ENCODE measurements at places on chromosomes 12 and 14.
A peak's percentile ranks its signal among the peaks of the same experiment; 100 is the strongest.

DNA sequence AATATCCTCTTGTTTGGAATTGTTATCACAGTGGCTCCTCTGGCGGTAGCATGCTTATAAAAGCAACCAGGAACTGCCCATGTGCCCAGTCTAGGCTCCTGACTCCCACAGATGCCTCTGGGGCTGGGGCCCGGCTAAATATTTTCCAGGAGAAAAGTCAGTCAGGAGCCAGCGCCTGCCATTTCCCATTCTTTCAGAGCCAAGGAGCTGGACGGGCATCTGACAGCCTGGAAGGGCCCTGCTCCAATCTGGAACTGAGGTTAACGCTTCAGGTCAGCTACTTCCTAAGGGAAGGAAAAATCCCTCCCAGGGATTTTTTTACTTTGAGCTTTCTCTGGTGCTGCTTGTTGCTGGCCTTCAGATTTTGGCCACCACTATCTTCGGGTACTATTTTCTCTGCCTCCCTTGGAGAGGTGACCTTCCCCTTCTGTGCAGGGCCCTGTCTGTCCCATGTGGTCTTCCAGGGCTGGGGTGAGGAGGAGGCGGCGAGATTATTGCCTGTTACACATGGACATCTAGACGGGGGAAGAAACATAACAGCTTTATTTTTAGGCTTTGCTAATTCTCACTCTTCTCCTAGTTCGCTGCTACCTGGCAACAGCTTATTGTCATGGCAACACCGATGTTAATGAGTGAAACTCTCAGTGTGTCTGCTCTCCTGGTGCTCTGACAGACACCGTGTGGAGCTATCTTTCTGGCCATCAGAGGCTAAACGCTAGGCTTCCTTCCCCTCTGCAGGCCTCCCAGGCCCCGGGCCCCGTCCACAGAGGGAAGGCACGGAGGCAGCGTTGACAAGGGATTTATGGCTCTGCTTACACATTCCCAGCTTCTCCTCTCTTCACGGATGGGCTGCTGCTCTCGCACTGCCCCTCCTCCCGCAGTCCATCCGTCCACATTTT, 160.4 kb downstream of the CACNA1C start:
- H3K4me1 ChIP-seq, result no peaks in the 10 kb centered on the region
- no peak for DNase-seq
- H3K36me3 ChIP-seq, result no peaks in the 10 kb centered on the region
- peaks cover 52% of the 10 kb centered on the region for H3K27me3 ChIP-seq
- H3K4me3 ChIP-seq, result no peak overlapping the region

GRCh38 chr14:103563844-103564505, 1.2 kb downstream of the COA8 start:
- no peak for DNase-seq
- H3K27ac ChIP-seq, result peak overlapping the region; percentile 89
- H3K4me3 ChIP-seq, result peak overlapping the region; percentile 95
- H3K36me3 ChIP-seq, result peaks cover 2% of the 10 kb centered on the region

GRCh38 chr12:68446901-68447796, 115.0 kb upstream of the MDM1 start:
- peaks cover 47% of the 10 kb centered on the region for H3K4me1 ChIP-seq
- H3K36me3 ChIP-seq, result no peaks in the 10 kb centered on the region
- no peaks in the 10 kb centered on the region for H3K27me3 ChIP-seq
- DNase-seq, result no peak

- no peak overlapping the region for H3K4me3 ChIP-seq
- no peaks in the 10 kb centered on the region for H3K4me1 ChIP-seq
- no peak for DNase-seq
- no peak overlapping the region for H3K27ac ChIP-seq
- H3K36me3 ChIP-seq, result no peaks in the 10 kb centered on the region
Observed at GRCh38 chr12:131836714-131837397, 8.7 kb downstream of the MMP17 start.

DNA sequence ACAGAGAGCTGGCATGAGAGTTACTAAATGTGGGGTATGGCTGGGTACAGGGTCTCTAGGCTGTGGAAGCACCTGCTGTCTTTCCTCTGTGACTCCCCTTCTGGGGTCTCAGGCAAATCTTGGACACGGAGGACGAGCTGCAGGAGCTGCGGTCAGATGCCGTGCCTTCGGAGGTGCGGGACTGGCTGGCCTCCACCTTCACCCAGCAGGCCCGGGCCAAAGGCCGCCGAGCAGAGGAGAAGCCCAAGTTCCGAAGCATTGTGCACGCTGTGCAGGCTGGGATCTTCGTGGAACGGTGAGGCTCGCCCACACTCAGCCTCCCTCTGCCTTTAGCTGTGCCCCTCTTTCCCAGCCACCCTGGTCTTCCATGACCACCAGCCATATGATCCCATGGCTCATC, 19.4 kb downstream of the PPP1R1A start:
- H3K36me3 ChIP-seq, result peaks cover 9% of the 10 kb centered on the region
- no peak overlapping the region for H3K4me3 ChIP-seq
- peaks cover 2% of the 10 kb centered on the region for H3K4me1 ChIP-seq
- no peak for DNase-seq

DNA sequence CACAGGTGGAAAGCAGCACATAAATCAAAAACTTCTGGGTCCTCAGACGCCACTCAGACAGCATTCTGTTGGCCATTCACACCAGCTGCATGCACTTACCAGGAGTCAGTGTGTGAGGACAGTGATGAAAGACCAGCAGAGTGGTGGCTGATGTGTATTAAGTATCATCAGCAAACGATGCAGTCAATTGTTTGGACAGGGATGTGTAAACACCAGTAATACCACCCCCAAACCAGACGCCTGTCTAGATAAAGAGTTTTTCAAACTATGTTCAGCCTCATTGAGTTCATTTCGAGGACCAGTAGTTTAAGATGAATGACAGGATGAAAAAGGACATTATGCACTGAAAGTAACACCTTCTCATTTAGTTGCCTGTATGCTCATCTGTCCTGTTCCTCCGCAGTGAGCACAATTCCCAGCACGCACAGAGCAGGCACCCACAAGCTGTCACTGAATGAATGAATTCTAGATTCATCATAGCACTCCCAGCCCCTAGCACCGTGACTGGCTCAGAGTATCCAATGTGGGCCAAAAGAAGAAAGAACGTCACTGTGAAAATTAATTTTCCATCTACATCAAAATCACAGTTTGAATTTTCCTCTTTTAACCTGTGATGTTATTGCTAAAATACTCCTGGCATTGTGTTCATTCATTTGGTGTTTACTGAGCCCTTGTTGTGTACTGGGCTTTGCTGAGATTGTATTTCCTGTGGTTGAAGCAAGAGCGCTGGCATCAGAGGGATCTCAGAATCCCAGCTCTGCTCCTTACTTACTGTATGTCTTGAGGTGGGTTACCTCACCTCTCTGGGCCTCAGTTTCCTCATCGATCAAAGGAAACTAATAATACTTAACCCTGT, 124.8 kb upstream of the NOS1 start:
- no peak overlapping the region for H3K27ac ChIP-seq
- DNase-seq, result no peak
- no peaks in the 10 kb centered on the region for H3K36me3 ChIP-seq
- no peaks in the 10 kb centered on the region for H3K4me1 ChIP-seq
- no peak overlapping the region for H3K4me3 ChIP-seq

DNA sequence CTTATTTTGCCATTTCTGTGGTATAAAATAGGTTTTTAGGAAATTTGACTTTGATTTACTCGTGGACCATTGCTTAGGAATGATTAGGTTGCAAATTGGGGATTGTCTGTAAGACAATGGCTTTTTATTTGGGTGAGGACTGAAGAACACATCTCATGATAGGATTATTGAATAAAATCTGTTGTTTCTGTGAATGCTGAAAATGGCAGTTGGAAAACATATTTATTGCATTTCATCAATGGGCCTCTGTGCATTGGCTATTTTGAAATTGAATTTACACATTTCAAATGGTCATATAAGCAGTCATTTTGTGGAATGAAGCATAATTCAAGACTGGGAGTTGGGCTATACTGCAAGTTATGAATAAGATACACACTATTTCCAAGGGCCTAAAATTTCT, 46.0 kb downstream of the FGD4 start:
- no peak overlapping the region for H3K4me3 ChIP-seq
- DNase-seq, result no peak
- peaks cover 3% of the 10 kb centered on the region for H3K4me1 ChIP-seq
- H3K27me3 ChIP-seq, result peaks cover 13% of the 10 kb centered on the region
- no peak overlapping the region for H3K27ac ChIP-seq
